ENCODE measurements at places on chromosomes 3 and 15. TPM values are rescaled to one million over a fixed set of nuclear protein-coding genes. Genes with fewer than 3 reads are reported as not detected.

The GOLGA6L9 gene
- total RNA-seq = 5.2 TPM

DNA sequence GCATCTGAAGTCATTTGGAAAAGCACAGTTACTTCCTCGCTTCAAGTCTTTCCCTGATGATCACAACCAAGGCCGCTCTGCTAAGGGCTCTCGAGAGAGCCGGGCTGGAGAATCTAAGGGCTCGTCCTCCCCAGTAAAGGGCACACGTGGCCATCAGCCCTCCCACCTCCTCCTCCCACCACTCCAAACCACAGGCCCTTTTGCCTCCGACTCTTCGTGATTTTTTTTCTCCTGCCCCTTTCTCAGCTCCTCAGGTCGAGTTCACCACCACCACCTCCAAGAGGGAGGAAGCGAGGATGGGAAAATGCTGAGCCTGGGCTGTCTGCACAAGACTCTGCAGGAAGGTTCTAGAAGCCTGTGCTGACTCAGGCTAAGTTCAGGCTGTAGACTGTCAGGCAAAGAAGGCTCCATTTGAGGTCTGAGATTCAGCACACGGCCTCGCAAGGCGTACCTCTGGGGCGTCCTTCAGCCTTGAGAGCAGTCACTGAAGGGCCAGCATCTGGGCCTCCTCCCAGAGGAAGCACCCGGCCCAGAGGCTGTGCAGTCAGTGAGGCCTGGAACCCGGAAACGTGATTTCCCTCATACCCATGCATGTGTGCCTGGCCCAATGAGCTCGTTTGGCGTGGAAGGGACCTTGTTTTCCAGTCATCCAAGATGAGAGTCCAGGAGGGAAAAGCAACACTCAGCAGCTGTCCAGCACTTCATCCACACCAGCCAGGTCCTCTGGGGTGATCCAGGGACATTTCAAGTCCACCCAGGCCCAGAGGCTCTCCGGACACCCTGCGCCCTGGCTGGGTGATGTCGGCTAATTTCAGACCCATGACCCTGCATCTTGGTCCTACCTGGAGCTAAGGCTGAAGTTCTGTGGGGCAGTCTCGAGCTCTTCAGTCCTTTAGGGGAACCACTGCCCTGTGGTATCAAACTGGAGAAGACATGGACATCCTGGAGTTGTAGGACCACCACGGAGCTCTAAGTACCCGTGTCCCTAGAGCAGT, 196.8 kb downstream of the XXYLT1 start:
- no peak for DNase-seq

DNA sequence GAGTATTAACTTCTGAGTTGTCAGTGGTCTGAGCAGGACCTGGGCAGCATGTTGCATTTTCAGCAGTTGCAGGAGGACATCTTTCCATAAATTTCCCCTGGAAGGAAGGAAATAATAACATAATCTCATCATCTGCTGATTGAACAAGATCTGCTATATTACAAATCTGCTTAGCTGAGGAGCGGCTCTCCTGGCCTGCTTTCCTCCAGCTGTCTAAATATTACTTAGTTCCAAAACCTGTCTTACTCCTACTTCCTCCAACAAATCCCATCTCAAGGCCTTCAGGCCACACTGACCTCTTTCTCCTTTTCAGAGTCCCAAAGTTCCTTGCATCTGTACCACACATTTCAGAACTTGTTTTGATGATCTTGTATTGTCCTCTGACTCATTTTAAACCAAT, 364.4 kb upstream of the MCTP2 start:
- DNase-seq = no peak

GRCh38 chr3:194423317-194423716, 24.3 kb upstream of the GP5 start:
- no peak for DNase-seq

DNA sequence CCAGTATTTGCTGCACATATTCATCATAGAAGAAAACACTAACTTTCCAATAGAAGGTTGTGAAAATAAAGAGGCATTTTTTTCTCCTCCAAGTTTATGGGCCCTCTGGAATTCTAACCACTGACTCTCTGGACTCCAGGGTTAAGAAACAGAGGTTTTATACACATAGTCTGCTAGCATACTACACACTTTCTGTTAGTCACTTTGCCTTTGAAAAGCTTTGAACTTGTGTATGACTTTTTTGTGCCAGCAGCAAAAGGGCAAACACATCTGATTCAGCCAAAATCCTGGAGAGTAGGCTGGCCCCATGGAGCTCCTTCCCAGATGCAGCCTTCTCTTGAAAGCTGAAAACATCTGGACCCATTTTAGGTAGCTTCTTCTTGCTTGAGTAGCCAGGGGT, 6.2 kb downstream of the ZIC4 start:
- DNase-seq = no peak

- no peak for DNase-seq
These were observed 367.6 kb upstream of the PLSCR5 start for GRCh38 chr3:146972726-146973125.

DNA sequence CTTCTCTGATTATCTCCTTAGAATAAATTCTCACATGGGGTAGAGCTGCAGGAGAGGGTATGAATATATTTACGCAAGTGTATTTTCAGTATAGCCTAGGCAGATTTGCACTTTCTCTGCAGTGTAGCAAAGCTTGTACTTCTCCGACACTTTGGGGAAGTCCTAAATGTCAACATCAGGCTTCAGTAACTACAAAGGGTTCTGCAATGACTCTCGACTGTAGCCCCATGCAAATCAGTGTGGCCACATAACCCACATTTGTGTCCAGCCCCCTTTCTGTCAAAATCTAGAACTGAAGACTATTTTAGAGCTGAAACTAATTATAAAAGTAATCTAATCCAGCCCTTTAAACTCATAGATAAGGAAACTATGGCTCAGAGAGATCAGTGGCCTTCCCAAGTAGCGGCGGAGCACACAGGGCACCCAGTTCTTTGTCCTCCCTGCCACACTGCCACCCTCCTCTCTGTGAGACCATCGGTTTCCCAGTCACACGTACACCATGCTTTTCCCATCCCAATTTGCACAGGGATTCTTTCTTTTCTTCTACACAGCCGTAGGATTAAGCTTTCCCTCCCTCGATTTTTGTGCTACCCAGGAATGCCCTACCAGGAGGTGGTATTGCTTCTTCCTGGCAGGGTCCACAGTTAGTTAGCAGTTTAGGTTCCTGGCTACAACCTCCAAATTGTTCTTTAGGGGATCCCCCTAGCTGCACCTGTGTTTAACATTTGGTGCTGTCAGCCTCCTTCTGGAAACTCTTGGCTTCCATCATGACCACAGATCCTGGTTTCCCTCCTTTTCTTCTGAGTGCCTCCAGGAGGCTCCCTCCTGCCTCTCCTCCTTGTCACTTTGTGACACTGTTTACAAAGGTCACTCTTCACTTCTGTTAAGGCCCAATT, 22.9 kb downstream of the MRAS start:
- DNase-seq = no peak
